Left lung (tissue), 14 donors: ENCODE measurements at places on chromosomes 16 and 17.

GRCh38 chr17:75759457-75759856 lies 5.5 kb downstream of the GALK1 start:
- DNase-seq: no peak
- peaks cover 27% of the 10 kb centered on the region for H3K36me3 ChIP-seq
- H3K4me1 ChIP-seq: peaks cover 30% of the 10 kb centered on the region
- no peak overlapping the region for H3K27ac ChIP-seq

- DNase-seq: no peak
- no peak overlapping the region for H3K4me3 ChIP-seq
- no peaks in the 10 kb centered on the region for H3K4me1 ChIP-seq
- peaks cover 73% of the 10 kb centered on the region for H3K27me3 ChIP-seq
Measured at GRCh38 chr17:77889135-77889505, 69.4 kb upstream of the TNRC6C start.

DNA sequence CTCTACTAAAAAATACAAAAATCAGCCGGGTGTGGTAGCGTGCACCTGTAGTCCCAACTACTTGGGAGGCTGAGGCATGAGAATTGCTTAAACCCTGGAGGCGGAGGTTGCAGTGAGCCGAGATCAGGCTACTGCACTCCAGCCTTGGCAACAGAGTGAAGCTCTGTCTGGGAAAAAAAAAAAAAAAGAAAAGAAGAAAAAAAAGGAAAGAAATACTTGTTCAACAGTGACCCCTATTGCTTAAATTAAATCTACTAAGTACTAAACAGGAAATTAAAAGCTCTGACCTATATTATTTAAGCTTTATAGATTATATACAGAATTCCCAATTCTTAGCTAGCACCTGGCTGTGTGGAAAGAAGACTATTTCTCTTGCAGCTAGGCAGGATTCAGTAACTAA lies 48.9 kb downstream of the FBXL20 start:
- H3K27ac ChIP-seq: no peak overlapping the region

DNA sequence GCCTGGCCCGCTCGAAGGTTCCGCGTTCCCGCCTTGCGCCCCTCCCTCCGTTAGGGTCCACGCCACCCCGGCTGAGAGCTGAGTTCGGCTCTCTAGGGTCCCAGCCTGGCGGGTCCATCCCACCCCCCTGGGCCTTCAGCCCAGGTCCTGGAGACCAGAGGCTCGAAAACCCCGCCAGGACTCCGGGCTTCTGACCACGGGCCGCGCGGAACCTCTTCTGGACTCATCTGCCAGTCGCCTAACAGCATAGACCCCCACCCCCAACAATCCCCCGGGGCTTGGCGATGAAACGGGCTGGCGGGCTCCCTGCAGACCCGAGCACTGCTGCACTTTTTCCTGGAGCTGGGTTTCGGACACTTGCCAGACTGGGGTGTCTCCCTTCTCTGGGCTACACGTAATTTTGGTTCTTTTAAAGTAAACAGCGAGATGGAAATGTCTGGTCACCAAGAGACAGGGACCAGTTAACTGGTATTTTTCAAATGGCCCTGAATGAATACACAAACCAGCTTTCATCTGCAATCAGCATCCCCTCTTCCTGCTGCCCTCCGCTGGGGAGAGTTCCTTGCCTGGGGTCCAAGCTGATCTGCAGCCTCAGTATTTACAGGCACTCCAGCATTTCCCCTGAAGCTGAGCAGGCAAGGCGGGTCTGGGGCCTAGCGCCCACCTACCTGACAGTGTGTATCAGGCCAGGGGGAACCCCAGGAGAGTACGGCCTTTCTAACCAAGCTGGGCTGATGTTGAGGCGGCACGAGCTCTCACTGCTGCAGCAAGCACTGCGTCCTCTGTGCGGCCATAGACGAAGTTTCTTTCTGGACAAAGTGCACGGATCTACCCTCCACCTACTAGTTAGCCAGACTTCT lies 639 bp upstream of the TRIM65 start:
- DNase-seq: no peak
- H3K27me3 ChIP-seq: no peaks in the 10 kb centered on the region
- H3K36me3 ChIP-seq: no peaks in the 10 kb centered on the region
- peak overlapping the region; percentile 94 for H3K27ac ChIP-seq
- H3K4me3 ChIP-seq: peak overlapping the region; percentile 68

DNA sequence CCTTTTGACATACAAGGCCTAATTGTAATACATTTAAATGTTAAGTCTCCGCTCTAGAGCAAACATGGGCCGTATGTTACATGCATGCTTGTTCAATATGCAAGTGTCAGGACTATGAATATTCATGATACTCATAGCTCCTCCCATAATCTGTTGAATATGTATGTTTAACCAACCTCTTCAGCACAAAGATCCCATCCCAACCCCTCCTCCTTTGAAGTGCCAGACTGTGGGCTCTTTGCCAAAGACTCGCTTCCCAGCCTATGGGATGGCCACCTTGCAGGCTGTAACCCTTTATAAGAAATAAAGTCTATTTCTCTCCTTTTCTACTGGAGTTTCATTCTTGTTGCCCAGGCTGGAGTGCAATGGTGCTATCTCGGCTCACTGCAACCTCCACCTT lies 156.2 kb downstream of the ABCC12 start:
- H3K4me1 ChIP-seq: no peaks in the 10 kb centered on the region
- H3K4me3 ChIP-seq: no peak overlapping the region
- H3K27ac ChIP-seq: no peak overlapping the region
- no peaks in the 10 kb centered on the region for H3K27me3 ChIP-seq

- DNase-seq: no peak
- peak overlapping the region; percentile 14 for H3K27ac ChIP-seq
- H3K4me1 ChIP-seq: no peaks in the 10 kb centered on the region
- H3K27me3 ChIP-seq: no peaks in the 10 kb centered on the region
- no peaks in the 10 kb centered on the region for H3K36me3 ChIP-seq
Measured at GRCh38 chr17:20092261-20092867, 83.2 kb downstream of the SPECC1 start.

- H3K4me3 ChIP-seq: no peak within 1 kb of the TSS
- no peak for DNase-seq
- no peaks in the 10 kb centered on the region for H3K36me3 ChIP-seq
- H3K27ac ChIP-seq: no peak within 1 kb of the TSS
Measured at GRCh38 chr17:41029633-41030245, at the start of gene KRTAP1-4. Gene KRTAP1-4 (minus strand): TSS chr17:41030195. CDS start chr17:41030078, 117 bp downstream.

GRCh38 chr16:62755938-62756337 lies 719.7 kb upstream of the CDH8 start:
- no peak overlapping the region for H3K27ac ChIP-seq
- H3K36me3 ChIP-seq: no peaks in the 10 kb centered on the region
- no peak overlapping the region for H3K4me3 ChIP-seq

- no peak overlapping the region for H3K27ac ChIP-seq
- H3K36me3 ChIP-seq: no peaks in the 10 kb centered on the region
- no peaks in the 10 kb centered on the region for H3K27me3 ChIP-seq
- no peaks in the 10 kb centered on the region for H3K4me1 ChIP-seq
- DNase-seq: no peak
- H3K4me3 ChIP-seq: no peak overlapping the region
Measured at GRCh38 chr16:12874186-12874585, 27.2 kb upstream of the SHISA9 start.

DNA sequence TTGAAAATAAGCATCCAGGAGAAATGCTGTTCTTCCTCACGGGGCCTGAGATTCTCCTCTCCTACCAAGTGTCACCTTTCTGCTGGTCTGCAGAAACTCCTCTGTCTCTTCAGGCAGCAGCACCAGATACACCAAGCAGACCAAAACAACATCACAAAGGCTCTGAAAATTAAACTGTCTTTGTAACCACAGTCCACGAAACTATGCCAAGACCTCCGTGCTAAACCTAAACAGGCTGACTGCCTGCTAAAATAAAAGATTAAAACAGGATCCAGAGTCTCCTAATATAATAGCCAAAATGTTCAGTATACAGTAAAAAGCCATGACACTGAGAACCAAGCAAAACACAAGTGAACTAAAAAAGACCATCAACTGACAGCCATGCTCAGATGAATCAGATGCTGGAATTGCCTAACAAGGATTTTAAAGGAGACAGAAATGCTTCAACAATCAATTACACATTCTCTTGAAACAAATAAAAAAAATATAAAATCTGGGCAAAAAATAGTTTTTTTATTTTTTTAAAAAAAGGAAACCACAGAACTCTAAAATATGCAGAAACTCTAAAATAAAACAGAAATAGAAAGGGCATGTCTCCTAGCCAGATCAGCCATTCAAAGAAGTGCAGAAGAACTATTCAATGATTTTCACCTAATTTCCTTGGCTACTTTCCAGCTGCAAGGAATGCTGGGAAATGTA lies 50.3 kb upstream of the TOX3 start:
- no peak for DNase-seq
- H3K4me1 ChIP-seq: no peaks in the 10 kb centered on the region
- no peaks in the 10 kb centered on the region for H3K27me3 ChIP-seq

- peak overlapping the region; percentile 89 for H3K4me3 ChIP-seq
- H3K27ac ChIP-seq: peak overlapping the region; percentile 99
- H3K27me3 ChIP-seq: no peaks in the 10 kb centered on the region
- no peaks in the 10 kb centered on the region for H3K36me3 ChIP-seq
- H3K4me1 ChIP-seq: peaks cover 9% of the 10 kb centered on the region
- no peak for DNase-seq
Measured at GRCh38 chr17:75402026-75402425, 3.5 kb downstream of the GRB2 start.

DNA sequence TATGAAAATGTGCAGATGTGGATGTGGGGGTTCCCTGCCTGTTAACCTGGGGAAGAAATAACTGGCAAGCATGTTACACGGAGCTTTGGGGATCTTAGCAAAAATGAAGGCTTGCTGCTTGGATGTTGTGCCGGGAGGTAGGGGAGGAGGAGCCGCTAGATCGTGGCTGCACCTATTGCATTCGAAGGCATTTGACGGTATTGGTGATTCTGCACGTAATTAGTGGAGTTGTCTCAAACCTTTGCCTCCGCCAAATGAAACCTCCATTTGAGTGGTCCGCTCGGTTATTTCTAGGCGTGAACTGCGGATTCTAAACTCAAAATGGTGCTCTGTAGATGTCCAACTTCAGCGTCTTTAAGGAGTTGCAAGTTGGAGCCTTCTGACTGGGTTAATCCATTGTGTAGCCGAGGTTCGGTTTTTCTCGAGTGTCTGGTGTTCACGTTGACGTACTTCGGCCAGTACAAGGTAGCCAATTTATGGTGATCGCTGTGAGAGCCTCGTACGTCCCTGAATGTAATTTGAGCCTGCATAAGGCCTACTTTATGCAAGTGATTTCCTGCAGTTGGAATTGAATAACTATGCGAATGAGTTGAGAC lies 1.5 kb downstream of the TNRC6C start:
- H3K27ac ChIP-seq: no peak overlapping the region
- no peak for DNase-seq
- no peaks in the 10 kb centered on the region for H3K36me3 ChIP-seq
- peaks cover 33% of the 10 kb centered on the region for H3K27me3 ChIP-seq
- H3K4me1 ChIP-seq: peaks cover 41% of the 10 kb centered on the region

- H3K4me1 ChIP-seq: peaks cover 14% of the 10 kb centered on the region
- no peak for DNase-seq
- H3K27ac ChIP-seq: no peak overlapping the region
- no peaks in the 10 kb centered on the region for H3K27me3 ChIP-seq
Measured at GRCh38 chr17:40529991-40530390, 28.6 kb upstream of the TNS4 start.

DNA sequence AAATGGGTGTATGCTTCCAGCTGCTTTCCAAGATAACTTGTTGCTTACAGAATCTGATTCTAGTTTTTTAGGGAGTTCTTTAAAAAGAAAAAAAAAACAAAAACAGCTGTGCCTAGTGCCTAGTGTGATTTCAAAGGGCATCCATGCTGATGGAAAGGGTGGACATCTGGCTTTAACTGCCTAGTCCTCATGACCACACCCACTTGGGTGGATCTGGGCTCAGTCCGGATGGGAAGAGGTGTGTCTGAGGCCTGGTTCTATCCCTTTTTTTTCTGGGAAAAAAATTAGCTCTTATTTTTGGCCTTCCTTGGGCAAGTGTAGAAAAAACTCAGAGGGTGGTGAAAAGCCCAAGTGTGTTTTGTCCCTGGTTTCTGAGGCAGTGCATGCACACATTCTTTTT lies 132.3 kb upstream of the CDH11 start:
- H3K4me1 ChIP-seq: no peaks in the 10 kb centered on the region
- DNase-seq: no peak
